ENCODE measurements at places on chromosomes 12 and 14.

DNA sequence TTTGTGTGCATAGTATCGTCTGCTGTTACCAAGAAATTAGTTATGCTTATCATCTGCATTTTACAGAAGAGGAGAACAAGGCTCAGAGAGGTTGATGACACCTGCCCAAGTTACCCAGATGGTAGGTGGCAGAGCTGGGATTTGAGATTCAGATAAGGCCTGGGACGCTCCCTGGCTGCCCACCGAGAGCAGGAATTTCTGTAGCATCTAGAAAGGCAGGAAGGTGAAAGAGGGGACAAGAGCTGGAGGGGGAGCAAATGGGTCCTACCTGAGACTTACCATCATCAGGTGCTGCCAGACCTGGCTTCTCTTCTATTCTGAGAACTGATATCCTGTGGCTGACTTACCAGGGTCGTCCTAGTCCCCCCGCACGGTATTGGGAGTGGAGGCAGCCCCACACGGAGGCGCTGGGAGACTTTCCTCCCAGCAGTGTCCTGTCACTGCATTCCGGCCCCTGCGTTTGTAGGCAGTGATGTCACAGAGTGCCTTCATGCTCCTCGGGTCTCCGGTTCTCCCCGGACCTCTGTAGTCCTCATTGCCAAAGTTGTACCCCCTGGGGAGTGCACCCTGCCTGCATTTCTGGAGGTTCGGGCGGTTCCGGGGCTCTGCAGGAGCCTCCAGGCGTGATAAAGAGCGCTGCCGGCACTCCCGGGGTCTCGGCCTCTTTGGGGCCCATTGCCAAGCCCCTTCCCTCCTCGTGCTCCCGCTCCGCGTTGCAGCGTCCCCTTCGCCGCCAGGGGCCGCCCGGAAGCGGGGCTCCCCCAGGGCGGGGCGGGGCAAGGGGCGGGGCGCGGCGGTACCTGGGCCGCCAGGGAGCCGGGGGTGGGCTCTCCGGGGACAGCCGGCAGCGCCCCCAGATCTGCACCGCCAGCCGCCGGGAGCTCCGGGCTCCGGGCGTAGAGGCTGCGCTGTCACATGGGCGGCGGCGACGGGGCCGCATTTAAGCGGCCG lies at the start of gene CABP1:
TSS of gene CABP1 (plus strand) at position 856 of the 951 bp plus-strand sequence. CDS start at position 916, 60 bp downstream.
- no peak for DNase-seq

DNA sequence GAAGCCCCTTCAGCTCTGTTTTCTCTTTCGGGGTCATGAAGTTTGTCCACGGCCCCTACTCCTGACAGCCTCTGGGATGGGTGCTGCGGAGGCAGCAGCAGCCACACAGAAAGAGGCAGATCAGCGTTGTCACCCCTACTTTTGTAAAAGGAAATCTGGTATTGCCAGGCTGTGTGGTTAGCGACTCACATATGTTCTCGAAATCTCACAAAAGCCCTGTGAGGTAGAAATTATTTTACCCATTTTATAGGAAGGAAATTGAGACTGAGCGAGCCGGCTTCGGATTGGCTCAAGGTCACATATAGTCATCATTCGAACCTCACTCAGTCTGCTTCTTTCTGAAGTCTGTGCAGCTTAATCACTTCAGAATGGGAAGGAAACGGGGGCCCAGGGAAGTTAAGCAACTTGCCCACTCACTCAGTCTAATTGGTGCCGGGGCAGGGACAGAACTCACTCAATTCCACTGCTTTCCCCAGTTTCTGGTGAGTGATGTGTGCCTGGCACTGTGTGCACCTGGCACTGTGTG lies 1.1 kb upstream of the CKAP4 start:
- DNase-seq: peak; percentile 78

GRCh38 chr12:47408171-47408871 lies 297.5 kb downstream of the RPAP3 start:
- no peak for DNase-seq

GRCh38 chr14:55514819-55515490 lies 65.1 kb upstream of the KTN1 start:
- DNase-seq: peak; percentile 77

GRCh38 chr12:34289431-34290380 lies 267.4 kb downstream of the ALG10 start:
- DNase-seq: no peak

DNA sequence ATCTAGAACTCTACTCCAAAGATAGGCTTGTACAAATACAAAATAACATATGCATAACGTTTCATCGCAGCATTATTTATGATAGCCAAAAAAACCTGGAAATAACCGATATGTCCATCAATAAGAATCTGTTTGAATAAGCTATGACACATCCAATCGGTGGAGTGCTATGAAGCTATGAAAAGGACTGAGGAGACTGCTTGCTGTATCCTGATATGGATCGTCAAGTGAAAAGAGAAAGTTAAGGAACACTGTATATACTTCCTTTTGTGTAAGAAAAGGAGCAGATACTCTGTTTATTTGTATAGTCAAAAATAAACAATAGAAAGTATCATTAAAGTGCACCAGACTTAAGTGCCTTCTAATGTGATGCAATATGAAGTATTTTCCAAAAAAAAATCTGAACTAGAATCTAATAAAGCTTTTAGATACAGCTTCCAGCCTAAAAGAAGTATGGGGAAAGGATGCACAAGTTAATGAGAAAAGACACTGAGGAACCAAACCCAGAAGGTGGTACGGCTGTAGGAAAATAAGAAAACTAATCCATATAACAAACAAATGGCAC lies 645 bp upstream of the KLHDC1 start:
- no peak for DNase-seq

DNA sequence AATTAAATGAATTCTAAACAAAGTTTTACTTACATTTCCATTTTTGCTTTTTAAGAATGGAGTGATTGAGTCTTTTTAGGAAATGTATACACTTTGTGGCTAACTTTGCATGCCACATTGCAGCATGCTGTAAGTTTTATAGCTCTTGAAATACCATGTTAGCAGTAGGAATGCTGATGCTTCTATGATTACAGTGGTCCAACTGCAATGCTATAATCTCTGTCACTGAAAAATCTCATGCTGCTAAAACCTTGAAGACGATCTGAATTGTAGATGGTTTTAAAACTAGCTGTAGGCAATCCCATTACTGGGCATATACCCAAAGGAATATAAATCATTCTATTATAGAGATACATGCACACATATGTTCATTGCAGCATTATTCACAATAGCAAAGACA lies 127.6 kb downstream of the WIF1 start:
- peak; percentile 12 for DNase-seq

- DNase-seq: no peak
These were observed 11.5 kb upstream of the RASSF3 start for GRCh38 chr12:64598831-64599230.

DNA sequence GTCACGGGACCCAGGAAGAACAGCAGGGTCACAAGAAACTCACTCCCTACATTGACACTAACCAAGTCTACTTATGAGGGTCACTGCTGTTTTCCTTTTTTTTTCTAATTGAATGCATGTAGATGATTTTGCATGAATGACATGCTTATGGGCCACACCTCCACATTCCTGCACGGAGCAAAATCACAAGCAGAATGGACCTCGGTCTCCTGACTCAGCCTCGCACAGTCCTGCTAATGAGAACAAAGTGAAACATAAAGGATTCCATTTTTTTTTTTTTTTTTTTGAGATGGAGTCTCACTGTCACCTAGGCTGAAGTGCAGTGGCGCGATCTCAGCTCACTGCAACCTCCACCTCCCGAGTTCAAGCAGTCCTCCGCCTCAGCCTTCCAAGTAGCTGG lies 12.3 kb downstream of the SCARB1 start:
- no peak for DNase-seq

GRCh38 chr12:65565601-65566560 lies 258.4 kb upstream of the HMGA2 start:
- DNase-seq: peak; percentile 98

DNA sequence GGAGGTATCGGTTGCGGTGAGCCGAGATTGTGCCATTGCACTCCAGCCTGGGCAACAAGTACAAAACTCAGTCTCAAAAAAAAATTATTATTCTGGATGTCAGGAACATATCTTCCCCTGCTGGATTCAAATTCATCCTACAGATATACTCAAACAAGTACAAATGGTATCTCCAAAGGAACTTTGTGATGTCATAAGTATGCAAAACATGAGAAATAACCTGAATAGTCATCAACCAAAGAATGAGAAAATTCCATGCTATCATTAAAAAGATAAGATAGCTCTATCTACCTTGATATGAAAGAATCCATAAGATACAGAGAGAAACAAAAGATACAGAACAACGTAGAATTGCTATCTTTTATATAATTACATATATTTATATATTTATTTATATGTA lies 67.7 kb downstream of the EEA1 start:
- DNase-seq: no peak

GRCh38 chr12:26953447-26953846 lies 15.2 kb downstream of the FGFR1OP2 start:
- no peak for DNase-seq

DNA sequence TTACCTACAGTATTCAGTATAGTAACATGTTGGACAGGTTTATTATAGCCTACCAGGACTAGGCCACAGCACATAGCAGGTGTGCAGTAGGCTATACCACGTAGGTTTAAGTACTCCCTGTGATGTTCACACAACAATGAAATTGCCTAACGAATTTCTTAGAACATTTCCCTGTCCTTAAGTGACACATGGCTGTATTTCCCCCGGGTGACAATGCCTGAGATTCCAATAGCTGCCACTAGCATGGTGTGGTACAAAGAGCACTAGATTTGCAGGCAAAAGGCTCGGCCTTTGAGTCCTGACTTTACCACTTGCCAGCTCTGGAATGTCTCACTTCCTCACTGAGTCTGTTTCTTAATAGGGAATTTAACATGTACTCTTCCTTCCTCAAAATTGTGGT lies 19.7 kb downstream of the PTPN21 start:
- DNase-seq: no peak

DNA sequence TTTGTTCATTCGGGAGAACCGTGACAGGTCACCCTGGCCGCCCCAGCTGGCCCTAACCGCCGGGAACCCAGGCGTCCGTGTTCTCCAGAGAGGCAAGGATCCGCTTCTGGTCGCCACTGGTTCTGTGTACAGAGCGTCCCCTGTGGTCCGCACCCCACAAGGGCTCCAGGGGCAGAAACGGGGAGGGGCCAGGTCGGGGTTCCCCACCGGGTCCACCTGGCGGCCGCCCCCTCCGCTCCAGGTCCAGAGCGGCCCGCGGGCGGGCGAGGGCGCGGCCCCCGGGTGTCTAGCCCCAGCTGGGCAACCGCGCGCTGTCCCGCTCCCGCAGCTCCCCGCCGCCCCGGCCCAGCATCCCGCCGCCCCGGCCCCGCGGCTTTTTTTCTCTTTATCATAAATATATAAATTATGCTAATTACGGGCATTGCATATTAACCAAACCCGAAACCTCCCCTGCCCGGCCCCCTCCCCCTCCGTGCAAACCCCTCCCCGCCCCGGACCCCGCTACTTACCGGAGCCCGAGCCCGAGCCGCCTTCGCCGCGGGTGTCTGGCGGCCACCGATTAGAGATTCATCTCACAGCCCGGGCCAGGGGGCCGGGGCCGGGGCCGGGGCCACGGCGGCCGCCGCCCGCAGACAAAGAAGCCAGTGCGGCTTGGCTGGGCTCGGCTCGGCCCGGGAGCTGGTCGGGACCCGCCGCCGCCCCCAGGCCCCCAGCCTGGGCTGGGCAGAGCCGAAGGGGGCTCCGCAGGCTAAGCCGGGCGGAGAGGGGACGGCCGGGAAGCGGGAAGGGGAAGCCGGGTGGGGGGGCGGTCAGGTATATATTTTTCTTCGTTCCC lies 512 bp downstream of the POU6F1 start:
- peak; percentile 10 for DNase-seq

DNA sequence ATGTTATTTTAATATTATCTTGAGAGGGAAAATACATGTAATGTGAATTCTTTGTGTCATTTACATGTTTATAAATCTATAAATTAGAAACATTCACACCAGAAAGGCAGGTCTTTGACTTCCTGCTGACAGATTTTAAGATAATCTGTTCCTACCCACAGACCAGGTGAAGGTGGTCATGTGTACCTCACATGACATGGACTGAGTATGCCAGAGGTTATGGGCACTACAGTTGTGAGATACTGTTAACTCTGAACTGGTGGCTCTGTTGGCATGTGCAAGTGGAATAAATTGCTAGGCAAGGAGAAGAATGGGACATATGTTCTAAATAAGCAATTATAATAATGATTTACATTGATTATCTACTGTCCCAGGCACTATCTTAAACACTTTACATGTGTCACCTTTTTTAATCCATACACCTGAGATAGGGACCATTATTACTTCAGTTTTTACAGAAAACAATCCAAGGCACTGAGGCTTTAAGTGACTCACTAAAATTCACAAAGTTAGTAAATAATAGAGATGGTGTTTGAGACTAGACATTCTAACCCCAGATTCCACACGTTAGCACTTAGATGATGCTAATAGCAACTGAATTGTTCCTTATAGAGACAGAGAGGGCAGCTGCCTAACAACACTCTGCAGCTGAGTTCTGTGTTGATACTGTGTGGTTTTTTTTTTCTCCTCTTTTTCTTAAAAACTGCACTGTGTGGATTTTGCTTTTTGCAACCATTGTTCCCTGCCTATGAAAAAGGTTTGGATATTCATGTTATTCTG lies 23.8 kb downstream of the SLC16A7 start:
- no peak for DNase-seq
